Tracheal epithelial cell (primary cell): ENCODE measurements at places on chromosomes 4 and X. TPM values are rescaled to one million over a fixed set of nuclear protein-coding genes. Genes with fewer than 3 reads are reported as not detected.

Gene HSPA4L
- 19.8 and 32.0 TPM in 2 replicates for total RNA-seq

Gene CFI
- total RNA-seq = 1.1 and 2.9 TPM in 2 replicates

Gene NEXMIF
- total RNA-seq = under 0.01 TPM in 1 of 2 replicates, not detected in the other

Gene DDX53
- not detected in 2 replicates for total RNA-seq

Gene SPRY1
- 4.7 and 10.1 TPM in 2 replicates for total RNA-seq

Gene CXCL1
- total RNA-seq = 2.6 and 92.1 TPM in 2 replicates

Gene TRIM60
- total RNA-seq = not detected in 2 replicates

Gene BEX2
- 29.4 and 32.5 TPM in 2 replicates for total RNA-seq

Gene GRID2
- under 0.01 TPM in 1 of 2 replicates, not detected in the other for total RNA-seq
